A172 (cell line): ENCODE measurements at places on chromosomes 6 and 20.

DNA sequence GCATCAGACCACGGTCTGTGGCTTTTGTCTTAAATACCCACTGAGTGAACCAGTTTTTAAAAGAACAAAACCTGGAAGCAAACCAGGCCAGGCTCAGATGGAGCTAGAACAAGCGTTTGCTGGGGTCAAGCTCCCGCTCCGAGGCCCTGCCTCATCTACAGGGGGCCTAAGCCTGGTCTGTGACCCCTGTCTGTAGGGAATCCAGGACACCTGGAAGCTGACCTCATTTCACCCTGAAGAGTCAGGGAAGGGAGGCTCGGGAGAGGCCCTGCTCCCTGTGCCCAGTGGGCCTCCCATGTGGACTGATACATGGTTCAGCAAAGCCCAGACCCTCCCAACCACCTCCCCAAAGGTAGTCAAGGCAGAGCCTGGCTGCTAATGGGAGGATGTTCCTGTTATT lies 26.8 kb upstream of the DLGAP4 start:
- no peak for DNase-seq

DNA sequence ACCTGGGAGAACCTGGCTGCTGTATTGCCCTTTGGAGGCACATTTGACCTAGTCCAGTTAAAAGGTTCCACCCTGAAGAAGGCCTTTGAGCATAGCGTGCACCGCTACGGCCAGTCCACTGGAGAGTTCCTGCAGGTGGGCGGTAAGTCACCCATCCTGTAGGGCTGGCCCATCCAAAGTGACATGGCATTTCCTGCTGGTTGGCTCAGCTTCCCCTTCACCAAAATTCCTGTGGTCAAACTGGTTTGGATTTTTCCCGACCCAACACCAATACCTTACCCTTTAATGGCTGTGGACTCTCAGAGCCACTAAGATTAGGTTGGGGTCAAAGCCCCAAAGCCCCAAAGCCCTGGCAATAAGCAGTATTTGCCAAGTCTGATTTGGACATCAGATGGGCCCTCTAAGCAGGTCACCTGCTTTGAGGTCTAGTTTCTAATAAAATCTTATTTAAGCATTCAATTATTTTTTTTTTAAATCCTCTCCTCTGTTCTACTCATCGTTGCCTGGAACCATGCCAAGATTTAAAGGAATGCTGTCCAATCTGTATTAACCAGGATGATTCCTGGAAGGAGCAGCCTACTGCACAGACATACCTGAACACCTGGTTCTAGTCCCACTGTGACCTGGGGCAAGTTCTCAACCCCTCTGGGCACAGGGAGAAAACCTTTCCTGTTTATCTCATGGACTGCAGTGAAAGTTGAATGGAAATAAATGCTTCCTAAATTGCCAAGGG lies 40.8 kb downstream of the NT5E start:
- DNase-seq: peak; percentile 88

- DNase-seq: no peak
Observed at GRCh38 chr6:169720207-169720855, 4.0 kb downstream of the PHF10 start.

GRCh38 chr6:136117081-136117480 lies 133.0 kb downstream of the MTFR2 start:
- DNase-seq: no peak

DNA sequence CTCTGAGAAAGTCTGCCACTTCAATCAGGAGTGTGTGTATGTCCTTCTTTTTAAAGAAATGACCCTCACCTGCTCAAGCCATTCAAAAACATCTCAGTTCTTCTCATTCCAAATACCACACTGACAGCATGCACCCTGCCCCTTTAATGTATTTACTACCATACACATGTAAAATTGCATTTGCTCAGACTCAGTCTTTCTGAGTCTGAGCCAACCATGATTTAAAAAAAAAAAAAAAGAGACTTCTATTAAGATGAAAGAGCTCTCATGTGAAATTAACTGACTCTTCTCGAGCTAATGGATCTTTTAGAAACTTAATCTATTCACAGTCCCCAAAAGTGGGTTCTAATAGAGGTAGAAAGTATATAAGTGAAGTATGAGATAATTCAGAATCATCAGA lies 1.4 kb upstream of the FILIP1 start:
- DNase-seq: no peak

GRCh38 chr6:86357877-86358276 lies 579.5 kb upstream of the HTR1E start:
- no peak for DNase-seq

- DNase-seq: no peak
Observed at GRCh38 chr6:30711758-30712380, 5.2 kb downstream of the MDC1 start.

DNA sequence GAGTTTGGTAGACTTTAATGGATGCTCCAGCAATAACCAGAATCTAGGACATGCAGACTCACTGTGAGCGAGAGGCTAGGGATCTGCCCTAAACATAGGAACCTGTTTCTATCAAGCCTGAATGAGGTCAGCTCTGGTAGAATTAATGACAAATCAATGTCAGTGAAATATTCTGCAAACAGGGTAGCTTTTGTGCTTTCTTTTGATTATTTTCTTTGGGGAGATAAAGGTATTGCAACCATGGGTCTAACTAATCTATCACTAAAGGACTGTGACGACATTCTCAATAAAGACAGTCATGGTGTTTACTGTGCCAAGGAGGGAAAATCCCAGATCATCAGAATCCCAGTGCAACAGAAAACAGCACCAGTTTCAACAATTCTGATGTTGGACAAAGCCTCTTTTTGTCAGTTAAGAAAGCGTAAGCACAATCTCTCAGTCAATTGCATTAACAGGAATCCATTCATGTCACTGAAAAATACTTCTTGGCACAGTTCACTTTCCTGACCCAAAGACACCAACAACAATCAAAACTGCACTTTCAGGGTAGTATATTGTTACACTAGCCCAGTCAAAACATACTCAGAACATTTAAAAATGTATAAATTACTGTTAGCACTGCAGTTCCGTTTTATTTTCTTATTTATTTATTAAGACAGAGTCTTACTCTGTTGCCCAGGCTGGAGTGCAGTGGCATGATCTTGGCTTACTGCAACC lies 36.8 kb upstream of the SMIM29 start:
- no peak for DNase-seq

- no peak for DNase-seq
Observed at GRCh38 chr6:39665861-39666260, 59.3 kb downstream of the KIF6 start.
